Activated T-helper 1 cell treated with anti-CD3 and anti-CD28 coated beads, Interleukin-12 subunit alpha, Interleukin-12 subunit beta, Interleukin-2, Interleukin-4 antibody, amounts not matched to agents 30 ng/mL and 10 ng/mL and 1 ng/mL, durations not matched to agents 14 hours and 24 hours and 36 hours (primary cell): ENCODE measurements at places on chromosomes 7 and 10.

DNA sequence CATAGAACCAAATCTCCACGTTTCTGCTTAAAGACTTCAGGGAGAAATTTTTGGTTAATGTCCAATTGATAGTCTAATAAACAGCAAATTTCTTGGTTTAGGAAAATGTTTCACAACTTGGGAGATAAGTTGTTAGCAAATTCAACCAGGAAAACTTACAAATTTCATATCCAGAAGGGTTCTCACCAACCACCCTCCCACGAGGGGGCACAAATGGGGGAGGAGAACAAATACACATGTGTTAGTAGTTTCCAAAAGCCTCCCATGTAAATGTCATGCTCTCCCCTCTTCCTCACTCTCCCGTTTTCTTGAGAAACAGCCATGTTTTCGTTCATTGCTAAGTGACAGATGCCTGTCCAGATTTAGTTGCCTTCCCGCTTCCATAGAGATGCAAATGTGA, 10.5 kb downstream of the DOCK4 start:
- DNase-seq = no peak

DNA sequence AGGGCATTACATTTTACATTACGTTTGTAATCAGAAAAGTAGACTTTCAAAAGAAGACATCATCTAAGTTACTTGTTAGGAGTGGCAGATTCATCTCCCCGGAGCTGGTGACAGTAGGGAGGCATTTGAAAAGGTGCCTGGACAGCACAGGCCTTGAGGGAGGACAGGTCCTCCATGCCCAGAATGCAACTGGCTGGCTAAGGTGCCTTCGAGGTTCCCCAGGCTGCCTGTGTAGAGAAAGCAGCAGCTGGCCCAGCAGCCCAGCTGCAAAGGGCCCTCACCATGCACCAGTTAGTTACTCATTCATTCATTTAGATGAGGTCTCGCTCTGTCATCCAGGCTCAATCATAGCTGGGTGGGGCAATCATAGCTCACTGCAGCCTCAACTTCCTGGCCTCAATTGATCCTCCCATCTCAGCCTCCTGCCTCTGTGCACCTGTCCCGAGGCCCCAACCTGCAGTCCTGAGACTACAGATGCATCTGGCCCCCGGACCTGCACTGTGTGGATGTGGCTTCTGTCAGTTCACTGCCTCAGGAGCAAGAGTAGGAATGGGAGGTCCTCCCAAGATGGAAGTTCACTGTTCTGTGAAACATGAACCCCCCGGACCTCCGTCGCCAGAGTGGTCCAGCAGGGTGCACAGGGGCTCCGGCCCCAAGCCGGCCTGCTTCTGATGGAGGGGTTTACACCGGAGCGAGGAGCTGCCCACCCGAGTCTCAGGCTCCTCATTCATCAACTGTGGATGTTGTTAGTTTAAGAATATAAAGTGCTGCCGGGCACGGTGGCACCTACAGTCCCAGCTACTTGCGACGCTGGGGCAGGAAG, 36.6 kb downstream of the PRKAG2 start:
- no peak for DNase-seq

- no peak for DNase-seq
These were observed 2.1 kb downstream of the FRAT1 start for GRCh38 chr10:97321032-97321803.

- DNase-seq = no peak
These were observed 3.9 kb upstream of the ITGB1 start for GRCh38 chr10:32961895-32962369.

DNA sequence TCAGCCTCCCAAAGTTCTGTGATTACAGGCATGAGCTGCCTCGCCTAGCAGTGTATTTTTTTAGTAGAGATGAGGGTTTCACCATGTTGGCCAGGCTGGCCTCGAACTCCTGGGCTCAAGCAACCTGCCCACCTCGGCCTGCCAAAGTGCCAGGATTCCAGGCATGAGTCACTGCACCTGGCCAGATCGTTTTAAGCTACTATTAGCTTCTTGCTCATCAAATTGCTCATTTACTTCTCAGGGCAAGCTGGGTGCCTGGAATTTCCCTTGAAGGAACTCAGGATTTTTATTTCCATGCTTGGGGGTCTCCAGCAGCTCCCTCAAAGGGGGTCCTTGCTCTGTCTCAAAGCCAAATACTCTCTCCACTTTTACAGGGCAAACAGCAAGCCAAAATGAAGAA, 798.0 kb upstream of the AUTS2 start:
- DNase-seq = no peak

GRCh38 chr10:43071865-43072650, 4.8 kb upstream of the RET start:
- no peak for DNase-seq

DNA sequence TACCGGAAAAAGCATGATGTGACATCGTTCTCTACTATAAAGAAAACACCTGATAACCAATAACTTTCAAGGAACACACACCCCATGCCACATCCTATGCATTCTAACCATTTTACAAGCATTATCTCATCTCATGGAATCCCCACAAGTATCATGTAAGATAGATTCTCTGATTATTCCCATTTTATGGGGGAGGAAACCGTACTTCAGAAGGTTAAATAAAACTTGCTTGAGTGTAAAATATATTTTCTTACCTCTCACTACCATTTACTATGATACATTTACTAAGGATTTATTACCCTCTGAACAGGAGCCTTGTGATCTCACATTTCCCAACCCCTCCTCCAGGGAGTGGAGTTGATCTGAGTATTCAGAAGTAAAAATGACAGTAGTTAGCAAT, 522.7 kb downstream of the CNTNAP2 start:
- no peak for DNase-seq

- no peak for DNase-seq
These were observed 341.6 kb upstream of the AUTS2 start for GRCh38 chr7:69256634-69257081.

GRCh38 chr7:85695533-85695932, 508.7 kb upstream of the SEMA3D start:
- no peak for DNase-seq

- DNase-seq = no peak
These were observed 113.4 kb upstream of the CDK1 start for GRCh38 chr10:60664859-60665258.
